ENCODE measurements at places on chromosomes 4 and X.

- DNase-seq: peak; percentile 80
Measured at GRCh38 chr4:78372355-78372988, 179.1 kb upstream of the ANXA3 start.

GRCh38 chr4:179817317-179817716 lies 2375.1 kb upstream of the AGA start:
- DNase-seq: no peak

DNA sequence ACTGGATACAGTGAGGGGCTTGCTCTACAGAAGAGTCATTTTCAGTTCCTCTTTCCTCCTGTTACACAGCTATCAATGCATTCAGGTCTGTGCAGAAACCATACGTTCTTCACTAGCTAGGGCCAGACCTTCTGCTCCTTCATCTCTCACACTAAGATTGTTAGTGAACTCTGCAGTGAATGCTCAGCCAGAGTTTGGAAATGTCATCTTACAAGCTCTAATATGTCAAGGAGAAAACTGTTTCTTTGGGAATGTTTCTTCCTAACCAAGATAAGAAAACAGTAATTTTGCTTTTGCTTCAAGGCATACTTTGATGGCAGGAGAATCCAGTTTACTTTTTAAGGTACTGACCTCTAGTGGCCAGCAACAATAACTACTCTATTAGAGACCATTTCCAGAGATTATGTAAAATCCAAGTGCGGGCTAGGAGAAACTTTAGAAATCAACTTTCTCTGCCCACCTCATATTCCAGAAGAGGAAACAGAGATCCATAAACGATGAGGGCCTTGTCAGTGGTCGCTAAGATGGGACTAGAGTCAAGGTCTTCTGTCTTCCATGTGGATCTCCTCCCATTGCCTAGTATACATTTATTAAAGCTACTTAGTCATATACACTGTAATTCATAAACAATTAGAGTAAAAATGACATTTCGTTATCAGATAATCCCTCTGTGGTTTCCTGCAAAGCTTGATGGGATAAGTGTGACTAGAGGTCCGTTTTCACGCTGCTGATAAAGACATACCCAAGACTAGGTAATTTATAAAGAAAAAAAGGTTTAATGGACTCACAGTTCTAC lies 12.1 kb upstream of the CC2D2A start:
- DNase-seq: no peak

DNA sequence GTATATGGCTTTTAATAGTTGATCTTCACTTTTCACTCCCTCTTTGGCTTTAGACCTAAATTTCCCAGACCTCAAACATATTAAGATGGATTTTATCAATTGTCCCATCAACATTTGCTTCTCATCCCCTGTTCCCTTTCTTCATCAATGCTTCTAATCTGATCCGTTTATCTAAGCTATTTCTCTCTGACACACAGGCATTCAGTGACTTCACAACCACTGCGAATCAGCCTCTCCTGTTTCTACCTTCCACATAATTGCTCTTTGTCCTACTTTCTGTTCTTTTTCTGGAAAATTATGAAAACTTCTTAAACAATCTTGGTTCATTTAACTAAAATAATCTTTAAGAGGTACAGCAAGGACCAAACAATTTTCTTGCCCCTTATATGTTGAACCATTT lies 115.2 kb downstream of the GLRA3 start:
- no peak for DNase-seq

GRCh38 chr4:148332486-148332885 lies 109.7 kb downstream of the NR3C2 start:
- no peak for DNase-seq

Data from NCI-H187 (cell line).